COR-L47 (cell line): ENCODE measurements at places on chromosomes 5 and 9.
A peak's percentile ranks its signal among the peaks of the same experiment; 100 is the strongest.

GRCh38 chr5:74499256-74500050, 141.1 kb downstream of the ENC1 start:
- no peak for DNase-seq

GRCh38 chr5:138658676-138659075, 83.5 kb upstream of the HSPA9 start:
- DNase-seq, result no peak

DNA sequence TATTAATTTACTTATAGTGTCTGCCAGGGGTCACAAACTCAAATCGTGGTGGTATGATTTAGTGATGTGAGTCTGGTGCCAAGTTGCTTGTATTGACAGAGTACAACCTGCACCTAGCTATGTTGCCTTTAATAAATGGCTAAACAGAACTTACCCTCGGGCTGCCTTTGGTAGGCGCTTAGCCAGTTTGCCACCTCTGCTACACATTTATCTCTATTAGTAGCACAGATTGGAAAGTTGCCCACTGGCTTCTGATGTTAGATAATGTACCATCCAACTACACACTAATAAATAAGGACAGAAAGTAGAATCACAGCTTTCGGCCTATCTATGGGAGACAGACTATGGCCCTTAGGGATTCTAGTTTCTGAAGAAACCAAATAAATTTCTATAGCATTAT, 368.4 kb downstream of the MAN2A1 start:
- peak; percentile 80 for DNase-seq

DNA sequence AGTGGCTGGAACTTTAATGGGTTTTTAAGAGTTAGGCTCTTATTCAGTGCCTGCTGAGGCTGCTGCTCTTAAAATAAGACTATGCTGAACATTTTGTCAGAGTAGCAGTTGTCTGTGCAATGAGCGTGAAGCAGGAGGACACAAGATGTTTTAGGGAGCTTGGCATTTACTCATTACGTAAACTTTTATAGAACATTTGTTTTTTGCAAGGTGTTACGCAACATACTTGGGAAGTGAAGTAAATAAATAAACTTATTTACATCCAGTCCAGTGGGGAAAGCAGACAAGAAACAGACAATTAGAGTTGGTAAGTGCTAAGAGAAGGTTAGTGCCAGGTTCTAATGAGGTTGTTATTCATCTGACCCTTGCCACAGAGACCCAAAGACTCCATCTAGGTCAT, 226.0 kb downstream of the HINT1 start:
- no peak for DNase-seq

GRCh38 chr9:123302348-123303214, 34.2 kb upstream of the STRBP start:
- DNase-seq, result no peak

GRCh38 chr5:115354246-115354645, 57.8 kb upstream of the CCDC112 start:
- DNase-seq, result no peak

DNA sequence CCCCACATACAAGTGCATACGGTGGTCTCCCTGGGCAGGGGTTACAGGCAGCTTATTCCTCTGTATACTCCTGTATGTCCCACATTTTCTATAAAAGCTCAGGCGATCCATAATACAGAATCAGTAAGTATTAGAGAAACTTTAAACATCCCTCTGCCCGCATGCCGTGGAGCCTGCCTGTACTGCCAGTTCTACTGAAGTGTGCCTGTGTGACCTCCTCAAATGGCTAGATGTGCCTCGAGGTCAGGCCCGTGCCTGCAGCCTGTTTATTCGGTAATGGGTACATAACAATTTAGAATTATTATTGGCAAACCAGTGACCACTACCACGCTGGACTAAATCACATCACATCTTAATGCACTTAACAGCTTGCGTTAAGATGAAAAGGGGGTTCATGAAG, 190.8 kb downstream of the FANCC start:
- DNase-seq, result no peak

DNA sequence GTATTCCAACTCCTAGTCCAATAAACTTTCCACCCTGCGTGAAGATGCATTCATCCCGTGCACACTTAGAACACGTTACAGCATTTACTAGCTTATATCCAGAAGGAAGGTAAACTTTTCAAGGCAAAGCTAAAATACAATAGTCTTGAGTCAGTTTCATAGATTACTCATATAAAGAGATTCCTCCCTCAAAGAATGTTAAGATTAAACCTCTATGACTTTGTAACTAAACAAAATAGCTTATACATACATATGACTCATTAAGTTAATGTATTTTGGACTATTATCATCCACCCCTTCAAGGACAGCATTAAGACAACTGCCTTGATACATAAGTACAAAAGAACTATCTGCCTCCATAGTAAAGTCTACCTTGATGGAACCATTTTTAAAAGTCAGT, 36.1 kb downstream of the TLE1 start:
- DNase-seq, result no peak

DNA sequence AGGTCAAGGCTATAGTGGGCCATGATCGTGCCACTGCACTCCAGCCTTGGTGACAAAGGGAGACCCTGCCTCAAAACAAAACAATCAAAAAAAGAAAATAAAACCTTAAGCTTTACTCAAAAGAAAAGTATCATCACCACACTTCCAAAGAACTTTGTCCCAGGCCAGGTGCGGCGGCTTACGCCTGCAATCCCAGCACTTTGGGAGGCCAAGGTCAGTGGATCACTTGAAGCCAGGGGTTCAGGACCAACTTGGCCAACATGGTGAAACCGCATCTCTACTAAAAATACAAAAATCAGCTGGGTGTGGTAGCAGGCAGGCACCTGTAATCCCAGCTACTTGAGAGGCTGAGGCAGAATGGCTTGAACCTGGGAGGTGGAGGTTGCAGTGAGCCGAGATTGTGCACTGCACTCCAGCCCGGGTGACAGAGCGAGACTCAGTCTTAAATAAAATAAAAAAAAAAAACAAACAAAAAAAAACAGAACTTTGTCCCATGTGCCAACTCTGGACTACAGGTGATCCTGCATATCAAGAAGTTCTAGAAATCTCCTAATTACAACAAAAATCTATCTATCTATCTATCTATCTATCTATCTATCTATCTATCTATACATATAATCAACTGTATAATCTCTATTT, 19.7 kb downstream of the CLINT1 start:
- DNase-seq, result no peak

DNA sequence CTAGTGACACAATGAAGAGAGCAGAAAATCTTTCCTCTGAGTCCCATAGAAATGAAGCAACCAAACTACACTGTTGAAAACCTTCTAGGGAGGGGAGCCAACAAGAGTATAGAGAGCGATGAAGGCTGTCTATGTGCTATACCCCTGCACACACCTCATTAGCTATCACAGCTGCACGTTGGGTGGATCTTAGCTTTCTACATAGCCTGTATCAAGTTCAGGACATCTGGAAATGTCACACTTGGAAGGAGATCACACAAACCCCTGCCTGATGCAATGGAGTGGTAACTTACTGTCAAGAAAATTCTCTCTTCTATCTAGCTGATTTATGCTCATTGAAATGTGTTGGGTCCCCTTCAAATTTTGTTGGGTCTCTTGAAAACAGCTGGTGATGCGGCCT, 127.0 kb upstream of the NTRK2 start:
- DNase-seq, result no peak

GRCh38 chr5:68246802-68247201, 31.2 kb downstream of the PIK3R1 start:
- DNase-seq, result no peak

- peak; percentile 15 for DNase-seq
Observed at GRCh38 chr9:119802621-119803020, 433.4 kb upstream of the BRINP1 start.

GRCh38 chr9:78369639-78370219, 72.8 kb downstream of the PSAT1 start:
- DNase-seq, result peak; percentile 33

GRCh38 chr5:54469622-54470021, 14.1 kb downstream of the HSPB3 start:
- no peak for DNase-seq

- DNase-seq, result no peak
Observed at GRCh38 chr5:67283988-67284487, 87.4 kb upstream of the CD180 start.

- no peak for DNase-seq
Observed at GRCh38 chr5:79886456-79886855, 104.6 kb downstream of the MTX3 start.

- DNase-seq, result no peak
Observed at GRCh38 chr9:111863636-111864035, 33.0 kb upstream of the UGCG start.

- peak; percentile 72 for DNase-seq
Observed at GRCh38 chr9:133889584-133890301, 102.4 kb downstream of the VAV2 start.

DNA sequence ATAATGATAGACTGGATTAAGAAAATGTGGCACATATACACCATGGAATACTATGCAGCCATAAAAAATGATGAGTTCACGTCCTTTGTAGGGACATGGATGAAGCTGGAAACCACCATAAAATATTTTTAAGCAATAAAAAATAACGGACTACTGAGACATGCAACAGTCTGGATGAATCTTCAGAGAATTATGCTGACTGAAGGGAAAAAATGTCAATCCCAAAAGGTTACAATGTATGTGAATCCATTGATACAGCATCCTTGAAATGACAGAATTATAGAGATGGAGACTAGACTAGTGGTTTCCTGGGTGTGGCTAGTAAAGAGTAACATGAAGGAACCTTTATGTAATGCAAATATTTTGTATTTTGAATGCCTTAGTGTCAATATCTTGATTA, 1808.6 kb upstream of the NUDT12 start:
- DNase-seq, result no peak

- no peak for DNase-seq
Observed at GRCh38 chr9:42388146-42388690, 204.8 kb downstream of the SPATA31A6 start.

DNA sequence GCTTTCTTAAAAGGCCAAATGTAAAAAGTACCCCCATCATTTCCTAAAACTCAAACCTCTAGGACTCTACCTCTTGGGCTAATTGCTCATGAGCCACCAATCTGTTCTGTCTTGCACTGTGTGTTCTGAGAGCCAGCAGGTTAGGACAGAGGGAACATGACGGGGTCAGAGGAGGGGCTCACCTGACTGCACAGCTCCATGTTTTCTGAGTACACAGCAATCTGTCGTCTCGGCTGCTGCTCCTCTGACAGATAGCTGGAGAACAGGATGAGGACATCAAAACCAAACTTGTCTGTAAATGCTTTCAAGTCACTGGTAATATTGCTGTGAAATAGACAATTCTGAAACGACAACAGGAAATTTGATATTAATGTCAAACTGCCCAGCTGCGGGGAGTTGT, 50.9 kb upstream of the PCA3 start:
- no peak for DNase-seq

GRCh38 chr9:96448546-96449170, 1.3 kb upstream of the HABP4 start:
- DNase-seq, result no peak

GRCh38 chr9:77866878-77867277, 164.7 kb downstream of the GNAQ start:
- no peak for DNase-seq

- no peak for DNase-seq
Observed at GRCh38 chr9:136117916-136118319, 757 bp downstream of the TMEM250 start.

DNA sequence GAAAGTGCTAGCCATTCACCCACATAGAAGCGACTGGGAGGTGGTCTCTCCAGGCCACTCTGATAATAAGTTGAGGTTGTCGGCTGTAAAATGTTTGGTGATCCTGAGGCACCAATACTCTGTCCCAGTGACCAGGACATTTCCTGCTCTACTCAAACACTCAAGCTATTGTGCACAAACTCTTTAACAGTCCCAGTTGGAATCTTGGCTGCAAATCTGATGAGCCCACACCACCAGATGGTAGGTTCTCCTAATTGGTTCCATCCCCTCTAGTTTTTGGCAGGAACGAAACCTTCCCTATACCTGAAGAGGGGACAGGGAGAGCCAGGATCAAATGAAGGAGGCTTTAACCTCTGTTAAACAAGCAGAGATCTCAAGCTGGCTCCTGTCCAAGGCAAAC, 14.3 kb downstream of the GRIA1 start:
- DNase-seq, result no peak

- DNase-seq, result no peak
Observed at GRCh38 chr5:53219174-53219573, 109.6 kb upstream of the MOCS2 start.

DNA sequence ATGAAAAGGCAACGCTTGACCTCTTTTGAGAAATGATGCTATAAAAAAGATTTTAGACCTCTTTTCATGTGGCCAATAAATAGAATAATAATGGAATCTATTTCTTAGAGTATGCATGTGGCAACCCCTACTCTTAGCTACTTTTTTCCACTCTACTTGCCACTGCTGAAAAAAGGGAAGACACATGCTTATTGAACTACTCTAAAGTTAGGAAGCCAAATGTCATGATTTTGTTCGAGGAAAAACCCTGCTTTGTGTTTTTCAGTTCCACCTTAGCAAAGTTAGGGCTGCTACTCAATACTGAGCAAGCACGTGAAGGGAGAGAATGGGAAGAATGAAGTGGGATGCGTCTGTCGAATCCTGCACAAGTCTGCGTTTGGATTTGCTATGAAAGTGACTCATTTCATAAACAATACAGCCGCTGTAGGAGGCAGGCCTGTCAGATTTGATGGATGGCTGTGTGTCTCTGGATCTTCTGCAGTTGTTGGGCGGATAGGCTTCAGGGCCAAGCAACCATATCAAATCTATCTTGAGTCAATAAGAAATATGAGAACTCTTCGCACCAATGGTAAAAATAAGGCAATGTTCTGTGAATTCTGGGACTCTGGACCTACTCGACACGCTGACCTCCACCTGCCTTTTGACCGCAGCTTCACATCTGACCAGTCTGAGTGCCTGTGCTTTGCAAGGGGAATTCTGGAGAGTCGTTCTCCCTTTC, 333.6 kb downstream of the PIK3R1 start:
- DNase-seq, result no peak

DNA sequence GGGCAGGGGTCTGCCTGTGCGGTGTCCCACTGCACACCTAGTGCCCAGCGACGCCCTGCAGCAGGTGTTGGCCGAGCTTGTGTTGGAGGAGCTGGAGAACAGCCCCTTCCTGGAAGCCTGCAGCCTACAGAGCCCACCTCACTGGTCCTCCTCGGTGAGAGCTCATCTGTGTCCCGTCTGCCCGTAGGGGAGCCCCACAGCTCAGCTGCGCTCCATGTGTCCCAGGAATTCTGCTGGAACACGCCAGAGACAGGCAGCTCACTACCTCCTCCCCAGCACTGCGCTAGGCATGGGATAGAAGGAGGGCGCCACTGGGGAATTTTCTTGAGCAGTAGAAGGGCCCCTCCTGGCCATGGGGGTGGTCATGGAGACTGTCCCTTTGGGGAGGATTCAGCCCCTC, 44.0 kb downstream of the DUSP1 start:
- DNase-seq, result no peak

GRCh38 chr5:174581479-174581878, 142.9 kb upstream of the MSX2 start:
- DNase-seq, result no peak

GRCh38 chr9:130137641-130138081, 34.5 kb upstream of the NCS1 start:
- DNase-seq, result no peak
